ENCODE measurements at places on chromosomes 6 and 20.

DNA sequence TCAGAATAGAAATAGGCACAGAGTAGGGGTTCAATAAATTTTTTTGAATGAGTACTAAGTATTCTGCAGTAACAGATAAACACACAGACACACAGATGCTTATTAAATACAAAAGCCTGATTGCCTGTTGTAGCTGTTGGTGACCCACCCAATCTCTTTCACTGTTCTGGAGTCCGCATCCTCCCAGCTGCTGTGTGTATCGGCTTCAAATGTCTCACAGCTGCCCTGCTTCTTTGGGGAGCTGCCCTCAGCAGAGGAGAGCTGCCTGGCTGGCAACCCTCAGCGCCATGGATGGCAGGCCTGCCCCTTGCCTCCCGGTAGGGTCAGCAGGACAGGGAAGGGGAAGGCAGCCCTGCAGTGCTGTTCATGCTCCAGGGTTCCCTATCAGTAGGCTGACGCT lies 85.9 kb upstream of the PRND start:
- no peak for DNase-seq

DNA sequence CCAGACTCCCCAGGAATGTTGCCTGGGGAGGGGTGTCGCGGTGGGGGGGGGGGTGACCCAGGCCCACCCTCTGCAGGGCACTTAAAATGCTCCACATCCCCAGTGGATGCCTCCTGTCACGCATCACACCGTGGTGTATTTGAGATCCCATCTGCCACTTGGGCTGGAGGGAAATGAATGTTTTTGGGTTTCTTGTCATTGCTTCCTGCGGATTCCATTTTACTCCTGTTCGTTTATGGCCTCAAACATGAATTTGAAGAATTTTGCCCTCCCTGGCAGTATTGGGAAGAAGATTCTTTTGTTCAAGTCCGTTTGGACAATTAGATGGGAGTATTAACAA lies 544 bp upstream of the KHDC1 start:
- no peak for DNase-seq

DNA sequence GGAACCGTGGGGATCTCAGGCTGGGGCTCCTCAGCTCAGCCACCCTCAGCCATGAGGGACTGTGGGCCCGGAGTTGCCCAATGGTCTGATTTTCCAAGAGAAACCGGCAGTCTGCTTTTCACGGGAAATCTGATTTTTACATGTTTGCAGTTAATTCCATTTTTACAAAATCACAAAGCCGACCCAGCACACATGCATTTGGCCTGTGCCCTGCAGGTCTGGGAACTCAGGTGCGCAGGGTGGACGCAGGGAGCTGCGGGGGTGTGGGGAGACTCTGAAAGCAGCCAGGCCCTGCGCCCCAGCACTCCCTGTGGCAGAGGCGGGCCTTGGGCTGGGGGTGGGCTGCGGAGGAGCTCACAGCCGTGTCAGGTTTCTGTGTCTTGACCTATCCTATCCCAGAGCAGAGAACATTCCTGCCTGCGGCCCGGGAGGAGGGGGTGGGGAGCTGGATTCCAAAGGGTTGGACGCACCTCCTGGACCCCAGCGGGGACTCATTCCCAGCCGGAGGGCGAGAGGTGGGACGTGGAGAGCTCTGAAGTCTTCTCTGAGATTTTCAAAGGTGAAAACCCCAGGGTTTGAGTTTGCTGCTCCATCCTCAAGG lies 60.6 kb downstream of the ADNP start:
- DNase-seq = no peak

- peak; percentile 93 for DNase-seq
Observed at GRCh38 chr6:152301765-152302568, 335.2 kb downstream of the SYNE1 start.

GRCh38 chr6:56334937-56335336 lies 87.6 kb upstream of the COL21A1 start:
- no peak for DNase-seq

DNA sequence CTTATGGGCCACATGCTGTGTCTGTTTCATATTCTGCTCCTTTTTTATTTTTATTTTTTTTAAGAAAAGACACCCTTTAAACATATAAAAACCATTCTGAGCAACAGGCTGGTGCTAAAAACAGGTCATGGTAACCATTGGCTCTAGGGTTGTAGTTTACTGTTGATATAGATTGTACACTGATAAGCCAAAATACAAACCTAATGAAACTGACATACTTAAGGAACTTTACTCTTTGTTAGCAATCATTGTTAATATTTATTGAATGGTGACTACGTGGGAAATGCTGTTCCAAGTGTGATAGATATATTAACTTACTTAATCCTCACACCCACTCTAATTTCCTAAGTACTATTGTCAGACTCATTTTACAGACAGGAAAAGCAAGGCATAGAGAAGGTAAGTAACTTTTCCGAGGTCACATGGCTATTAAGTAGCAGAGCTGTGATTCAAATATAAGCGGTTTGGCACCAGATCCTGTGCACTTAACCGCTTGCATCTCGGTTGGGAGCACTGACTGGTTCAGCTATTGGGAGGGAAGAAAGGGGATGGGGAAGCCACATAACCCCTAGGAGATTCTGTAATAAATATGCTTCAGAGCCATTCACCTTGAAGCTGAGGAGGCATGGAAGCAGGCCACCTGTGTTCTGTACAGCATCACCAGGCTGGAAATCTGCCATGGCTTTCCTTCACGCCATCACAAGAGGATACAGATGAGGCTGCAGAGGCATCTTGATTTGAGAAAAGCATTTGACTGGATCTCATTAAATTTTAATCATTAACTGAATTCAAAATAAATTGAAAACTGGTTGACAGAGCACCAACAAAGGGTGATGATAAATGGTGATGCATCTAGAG lies 4.9 kb downstream of the TRAF3IP2 start:
- DNase-seq = no peak

DNA sequence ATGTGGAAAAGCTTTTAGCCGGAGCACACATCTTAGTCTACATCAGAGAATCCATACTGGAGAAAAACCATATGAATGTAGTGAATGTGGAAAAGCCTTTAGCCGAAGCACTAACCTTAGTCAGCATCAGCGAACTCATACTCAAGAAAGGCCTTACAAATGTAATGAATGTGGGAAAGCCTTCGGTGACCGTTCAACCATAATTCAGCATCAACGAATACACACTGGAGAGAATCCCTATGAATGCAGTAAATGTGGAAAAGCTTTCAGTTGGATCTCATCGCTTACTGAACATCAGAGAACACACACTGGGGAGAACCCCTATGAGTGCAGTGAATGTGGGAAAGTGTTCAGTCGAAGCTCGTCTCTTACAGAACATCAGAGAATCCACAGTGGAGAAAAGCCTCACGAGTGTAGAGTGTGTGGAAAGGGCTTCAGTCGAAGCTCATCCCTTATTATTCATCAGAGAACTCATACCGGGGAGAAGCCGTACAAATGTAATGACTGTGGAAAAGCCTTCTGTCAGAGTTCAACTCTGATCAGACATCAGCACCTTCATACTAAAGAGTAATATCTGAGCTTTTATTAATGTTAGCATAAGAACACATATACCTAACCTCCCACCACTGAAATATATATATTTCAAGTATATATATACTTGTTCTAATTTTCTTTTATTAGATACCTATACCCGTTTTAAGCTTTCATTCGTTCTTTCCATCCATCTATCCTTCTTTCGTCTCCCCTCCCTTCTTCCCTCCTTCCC lies 12.5 kb downstream of the ZNF391 start:
- DNase-seq = no peak

DNA sequence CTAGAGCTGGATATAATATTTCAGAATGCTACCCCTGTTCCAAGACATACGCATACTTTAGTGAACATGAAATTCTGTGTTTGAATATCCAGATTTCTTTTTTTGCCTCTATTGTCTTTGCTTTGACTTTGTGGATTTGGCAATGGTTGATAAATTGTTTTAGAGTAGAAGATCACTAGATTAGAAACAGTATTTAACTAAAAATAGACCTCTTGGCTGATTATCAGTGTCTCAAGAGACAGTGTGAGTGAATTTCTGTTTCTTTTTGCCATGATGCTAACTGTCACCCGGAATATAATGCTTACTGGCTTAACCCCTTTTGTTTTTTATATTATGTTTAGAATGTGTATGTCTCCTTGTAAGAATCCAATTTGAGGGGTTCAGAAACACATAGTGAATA lies 102.5 kb downstream of the PLCB1 start:
- no peak for DNase-seq

DNA sequence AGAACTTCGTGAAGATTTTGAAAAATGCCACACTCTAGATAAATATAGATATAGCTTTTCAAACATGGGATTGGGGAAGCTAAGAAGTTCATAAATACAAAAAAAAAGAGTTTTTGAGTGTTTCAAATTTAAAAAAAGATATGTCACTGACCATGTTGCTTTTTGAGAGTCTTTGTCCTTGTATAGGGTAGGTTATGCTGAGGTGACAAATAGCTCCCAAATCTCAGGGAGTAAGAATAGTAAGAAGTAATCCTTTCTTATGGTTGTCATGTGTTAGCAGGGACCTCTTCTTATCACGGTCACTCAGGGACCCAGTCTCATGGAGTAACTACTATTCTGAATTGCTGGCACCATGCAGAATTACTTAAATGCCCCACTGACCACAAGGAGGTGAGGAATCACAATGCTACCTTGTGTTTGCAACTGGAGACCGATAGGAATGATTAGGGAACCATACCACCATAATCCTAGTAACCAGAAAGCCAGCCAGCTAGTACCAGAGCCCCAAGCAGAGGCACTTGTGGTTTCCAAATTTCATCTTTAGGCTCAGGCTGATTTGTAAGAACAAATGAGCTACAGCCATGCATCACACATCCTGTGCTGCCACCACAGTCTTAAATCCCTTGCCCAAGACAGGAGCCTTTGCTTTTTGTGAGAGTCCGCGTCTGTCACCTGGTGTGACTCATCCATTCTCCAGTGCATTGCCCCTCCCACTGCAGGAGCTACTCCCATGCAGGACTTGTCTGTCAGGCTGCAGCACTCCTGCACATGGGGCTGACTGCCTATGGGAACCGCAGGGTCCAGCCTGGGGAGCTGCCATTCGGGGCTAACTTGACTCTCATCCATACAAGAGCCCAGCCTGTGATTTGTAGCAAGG lies 42.4 kb upstream of the ADGRF4 start:
- DNase-seq = no peak

- DNase-seq = no peak
Observed at GRCh38 chr20:9256393-9256792, 187.5 kb downstream of the PLCB4 start.

- DNase-seq = no peak
Observed at GRCh38 chr6:130457605-130458004, 91.8 kb downstream of the TMEM200A start.

DNA sequence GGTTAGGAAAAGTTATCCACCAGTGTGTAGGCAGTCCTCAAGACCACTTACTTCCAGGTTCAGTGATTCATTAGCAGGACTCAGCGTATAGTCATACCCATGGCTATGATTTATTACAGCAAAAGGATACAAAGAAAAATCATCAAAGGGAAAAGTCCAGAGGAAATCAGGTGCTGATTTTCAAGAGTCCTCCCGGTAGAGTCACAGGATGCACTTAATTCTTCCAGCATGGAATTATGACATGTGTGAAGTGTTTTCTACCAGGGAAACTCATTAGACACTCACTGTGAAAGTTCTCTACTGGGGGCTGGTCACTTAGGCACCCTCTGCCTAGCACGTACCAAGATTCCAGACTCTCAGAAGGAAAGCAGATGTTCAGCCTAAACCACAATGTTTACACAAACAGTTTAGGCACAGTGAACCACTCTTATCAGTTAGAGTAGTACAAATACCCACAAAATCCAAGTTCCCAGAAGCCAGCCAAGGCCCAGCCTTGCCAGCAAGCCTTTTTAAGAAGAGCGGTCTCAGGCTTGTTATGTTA lies 10.2 kb downstream of the WFDC3 start:
- no peak for DNase-seq

DNA sequence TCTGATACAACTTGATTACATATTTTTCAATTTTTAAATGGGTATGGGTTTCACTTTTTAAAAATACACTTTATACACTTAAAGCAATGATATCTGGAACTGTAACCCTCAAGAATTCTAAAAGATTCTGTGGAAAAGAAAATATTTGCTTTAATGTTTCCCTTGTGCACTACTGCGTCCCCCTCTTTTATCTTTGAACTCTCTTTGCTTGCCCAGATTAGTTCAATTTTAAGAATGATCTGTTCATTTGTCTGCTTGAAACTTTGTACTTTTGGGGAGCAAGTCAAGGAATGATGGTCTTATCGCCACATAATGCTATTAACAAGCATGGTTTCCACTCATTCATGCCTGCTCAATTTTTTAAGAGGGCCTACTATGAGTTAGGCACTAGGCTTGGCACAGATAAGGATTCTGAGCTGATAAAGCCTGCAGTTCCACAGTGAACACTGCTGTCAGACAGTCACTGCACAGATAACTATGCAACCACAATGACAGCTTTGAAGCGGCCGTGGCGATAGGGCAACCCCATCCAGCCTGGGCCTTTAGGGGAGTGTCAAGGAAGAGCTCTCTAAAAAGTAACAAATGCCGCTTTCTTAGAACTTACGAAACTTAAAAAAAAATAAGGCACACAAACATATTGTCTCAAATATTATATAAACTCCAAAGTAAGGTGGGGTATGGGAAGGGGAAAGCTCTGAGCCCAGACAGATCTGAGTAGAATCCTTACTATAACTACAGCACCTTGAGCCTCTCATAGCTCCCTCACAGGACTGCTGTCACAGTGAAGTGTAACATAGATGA lies 29.7 kb downstream of the FYN start:
- no peak for DNase-seq

DNA sequence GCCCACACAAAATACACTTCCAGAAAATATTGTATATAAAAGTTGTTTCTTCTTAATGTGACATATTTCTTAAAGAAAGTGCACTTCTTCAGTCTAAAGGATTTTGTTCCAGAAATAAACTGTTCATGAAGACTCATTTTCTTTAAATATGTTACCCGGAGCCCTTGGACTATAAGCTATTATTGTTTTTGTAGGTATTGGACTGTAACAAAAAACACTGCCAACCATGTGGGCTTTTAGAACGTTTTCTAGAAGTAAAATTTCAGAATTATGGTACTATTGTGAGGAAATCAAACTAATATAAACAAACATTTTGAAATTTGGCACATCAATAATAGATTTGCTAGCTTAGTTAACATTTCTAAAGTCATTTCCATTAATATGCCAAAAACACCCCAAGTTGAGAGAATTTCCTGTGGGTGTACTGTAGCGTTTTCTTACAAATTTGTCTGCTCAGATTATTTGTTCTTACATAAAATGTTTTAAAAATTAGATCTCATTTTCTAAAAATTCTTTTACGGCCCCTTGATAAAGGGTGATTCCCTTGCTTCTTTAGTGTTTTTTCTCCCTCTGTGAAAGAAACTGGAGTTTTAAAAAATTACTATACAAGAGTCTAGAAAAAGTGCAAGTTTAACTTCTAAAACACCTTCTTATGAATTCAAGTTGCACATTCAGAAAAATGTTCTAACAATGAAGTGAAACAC lies 3.4 kb downstream of the NKX2-4 start:
- no peak for DNase-seq
